AG09309 (cell line): ENCODE measurements at places on chromosomes 6 and 20.

- no peak for DNase-seq
Measured at GRCh38 chr6:37313723-37314486, 39.9 kb upstream of the RNF8 start.

DNA sequence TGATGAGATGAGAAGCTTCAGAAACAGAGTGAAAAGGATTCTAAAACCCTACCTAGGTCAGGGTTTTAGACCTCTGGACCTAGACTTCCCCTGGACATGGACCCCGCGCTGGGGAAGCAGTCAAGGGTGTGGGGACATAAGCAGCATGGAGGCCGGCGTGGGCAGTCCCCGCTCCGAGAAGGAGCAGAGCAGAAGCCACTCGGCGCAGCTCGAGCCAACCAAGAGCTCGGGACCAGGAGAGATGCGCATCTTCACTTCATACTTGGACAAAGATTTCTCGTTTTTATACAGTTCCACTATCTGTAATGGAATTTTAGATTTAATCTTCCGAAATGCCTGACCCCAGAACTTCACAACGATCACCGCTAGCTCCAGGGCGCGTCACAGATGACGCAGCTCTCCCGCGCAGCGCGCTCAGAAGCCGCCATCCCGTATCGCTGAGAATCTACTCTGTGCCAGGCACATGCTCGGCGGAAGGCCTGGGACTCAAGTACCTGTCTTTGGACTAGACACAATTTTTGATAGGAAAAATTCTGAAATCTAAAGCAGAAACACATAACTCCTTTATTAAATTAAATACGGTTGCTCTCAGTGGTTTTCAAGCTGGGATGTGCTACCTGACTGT lies 60.3 kb downstream of the WDR27 start:
- no peak for DNase-seq

DNA sequence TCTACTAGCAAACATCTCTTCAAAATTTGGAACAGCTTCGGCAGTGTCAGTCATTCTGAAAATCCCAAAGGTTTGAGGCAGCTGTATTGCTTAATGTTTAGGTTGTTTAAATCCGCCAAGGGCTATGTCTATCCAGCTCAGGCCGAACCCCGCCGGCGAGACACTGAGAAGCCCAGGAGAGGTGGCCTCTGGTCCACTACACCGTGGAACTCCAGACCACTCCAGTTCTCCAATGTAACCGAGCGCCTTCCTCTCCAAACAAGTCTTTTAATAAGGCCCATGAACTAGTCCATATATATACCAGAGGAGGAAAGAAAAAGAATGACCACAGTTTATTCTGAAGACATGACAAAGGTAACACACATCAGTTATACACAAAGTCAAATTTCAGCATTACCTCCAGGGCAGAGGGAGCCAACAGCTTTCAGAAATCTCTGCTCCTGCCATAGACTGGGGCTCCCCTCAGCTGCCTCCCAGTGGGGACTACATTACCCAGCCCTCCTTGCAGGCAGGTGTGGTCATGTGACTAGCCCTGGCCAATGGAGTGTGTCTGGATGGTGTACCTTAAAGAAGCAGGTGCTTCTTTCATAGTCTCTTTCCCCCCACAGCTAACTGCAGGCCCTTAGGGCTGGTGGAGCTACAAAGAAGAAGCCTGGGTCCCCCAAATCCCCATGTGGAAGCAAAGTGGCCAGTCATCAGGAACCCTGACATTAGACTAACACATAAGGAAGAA lies at the start of gene RAMACL:
Gene RAMACL (minus strand): TSS at position 255 of the 733 bp plus-strand sequence. CDS start 201 bp downstream, at position 54.
- DNase-seq = no peak

DNA sequence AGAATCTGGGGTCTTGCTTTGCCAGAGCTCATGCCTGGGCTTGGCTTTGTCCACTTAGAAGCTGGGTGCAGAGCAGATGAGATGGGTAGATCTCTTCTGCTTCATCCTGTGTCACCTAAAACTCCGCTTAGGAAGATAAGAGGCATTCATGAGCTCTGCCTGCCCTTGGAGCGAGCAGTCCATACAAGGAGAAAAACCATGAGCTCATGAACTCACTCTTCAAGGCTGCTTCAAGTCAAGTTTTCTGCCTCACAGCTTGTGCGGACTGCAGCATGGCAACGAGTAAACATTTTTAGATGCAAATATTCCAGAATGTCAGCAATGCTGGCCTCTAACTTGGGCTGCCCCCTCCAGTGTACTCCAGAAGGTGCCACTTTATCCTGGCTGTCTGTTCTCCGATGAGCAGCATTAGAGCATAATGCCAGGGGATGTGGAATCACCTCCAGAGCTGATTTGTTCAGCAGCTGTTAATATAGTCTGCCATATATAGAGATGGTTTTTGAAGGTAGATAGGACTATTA lies 10.7 kb upstream of the UQCC2 start:
- no peak for DNase-seq

- no peak for DNase-seq
Measured at GRCh38 chr6:128520436-128521281, at the start of gene PTPRK. Gene PTPRK, minus strand, starts transcription at chr6:128520599. Its CDS starts 241 bp downstream, at chr6:128520358.

DNA sequence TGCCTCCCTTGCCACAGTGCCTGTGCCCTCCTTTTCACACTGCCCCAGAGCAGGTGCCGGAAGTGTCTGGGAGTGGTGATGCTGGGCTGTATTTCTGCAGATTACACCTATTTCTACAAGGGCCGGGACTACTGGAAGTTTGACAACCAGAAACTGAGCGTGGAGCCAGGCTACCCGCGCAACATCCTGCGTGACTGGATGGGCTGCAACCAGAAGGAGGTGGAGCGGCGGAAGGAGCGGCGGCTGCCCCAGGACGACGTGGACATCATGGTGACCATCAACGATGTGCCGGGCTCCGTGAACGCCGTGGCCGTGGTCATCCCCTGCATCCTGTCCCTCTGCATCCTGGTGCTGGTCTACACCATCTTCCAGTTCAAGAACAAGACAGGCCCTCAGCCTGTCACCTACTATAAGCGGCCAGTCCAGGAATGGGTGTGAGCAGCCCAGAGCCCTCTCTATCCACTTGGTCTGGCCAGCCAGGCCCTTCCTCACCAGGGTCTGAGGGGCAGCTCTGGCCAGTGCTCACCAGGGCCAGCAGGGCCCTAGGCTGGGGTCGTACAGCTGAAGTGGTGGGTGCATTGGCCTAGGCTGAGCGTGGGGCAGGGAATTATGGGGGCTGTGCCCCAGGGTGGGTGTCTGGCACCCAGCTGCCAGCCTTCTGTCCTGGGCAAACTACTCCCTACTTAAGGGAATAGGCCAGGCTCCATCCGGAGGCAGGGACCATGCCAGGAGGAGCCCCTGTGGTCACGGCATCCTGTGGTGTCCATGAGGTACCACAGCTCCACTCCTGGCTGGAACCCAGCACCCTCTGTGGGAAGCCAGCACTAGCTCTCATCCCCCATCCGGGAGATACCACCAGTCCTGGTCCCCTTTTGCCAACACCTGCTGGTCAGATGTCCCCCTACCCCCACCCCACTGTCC lies 3.5 kb downstream of the MMP24OS start:
- DNase-seq = no peak

DNA sequence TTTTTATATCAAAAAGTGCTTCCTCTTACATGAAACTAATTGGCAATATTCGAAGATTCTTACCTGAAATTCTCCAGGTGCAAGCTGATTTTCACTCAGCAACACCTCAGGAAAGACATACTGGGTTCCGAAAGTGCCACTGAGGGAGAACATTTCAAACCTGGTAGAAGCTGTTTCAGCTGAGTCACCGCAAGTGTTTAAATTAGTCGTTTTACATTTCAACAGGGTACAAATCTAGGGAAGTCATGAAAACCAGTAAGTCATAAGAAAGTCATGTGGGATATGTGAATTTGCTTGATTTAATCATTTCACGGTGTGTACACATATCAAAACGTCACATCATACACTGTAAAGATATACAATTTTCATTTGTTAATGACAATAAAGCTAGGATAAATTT lies 25.3 kb upstream of the TAAR1 start:
- DNase-seq = no peak

DNA sequence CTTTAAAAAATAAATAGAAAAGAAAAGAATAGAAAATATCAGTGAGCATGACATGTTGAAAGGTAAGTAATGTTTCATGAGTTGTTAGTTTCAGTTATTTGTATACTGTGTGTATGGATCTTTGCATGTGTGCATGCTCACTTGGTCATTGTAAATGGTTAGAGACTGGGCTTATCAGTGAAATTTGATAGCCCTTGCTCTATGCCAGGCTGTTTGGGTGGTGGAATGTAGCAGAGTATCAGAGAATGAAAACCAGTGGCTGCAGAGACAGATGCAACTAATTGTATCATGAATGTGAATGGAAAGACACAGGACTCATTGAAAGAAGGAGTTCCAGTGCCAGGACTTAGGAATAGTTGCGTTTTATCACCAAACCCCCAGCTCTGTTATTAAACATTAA lies 4.2 kb downstream of the GSTA2 start:
- no peak for DNase-seq

DNA sequence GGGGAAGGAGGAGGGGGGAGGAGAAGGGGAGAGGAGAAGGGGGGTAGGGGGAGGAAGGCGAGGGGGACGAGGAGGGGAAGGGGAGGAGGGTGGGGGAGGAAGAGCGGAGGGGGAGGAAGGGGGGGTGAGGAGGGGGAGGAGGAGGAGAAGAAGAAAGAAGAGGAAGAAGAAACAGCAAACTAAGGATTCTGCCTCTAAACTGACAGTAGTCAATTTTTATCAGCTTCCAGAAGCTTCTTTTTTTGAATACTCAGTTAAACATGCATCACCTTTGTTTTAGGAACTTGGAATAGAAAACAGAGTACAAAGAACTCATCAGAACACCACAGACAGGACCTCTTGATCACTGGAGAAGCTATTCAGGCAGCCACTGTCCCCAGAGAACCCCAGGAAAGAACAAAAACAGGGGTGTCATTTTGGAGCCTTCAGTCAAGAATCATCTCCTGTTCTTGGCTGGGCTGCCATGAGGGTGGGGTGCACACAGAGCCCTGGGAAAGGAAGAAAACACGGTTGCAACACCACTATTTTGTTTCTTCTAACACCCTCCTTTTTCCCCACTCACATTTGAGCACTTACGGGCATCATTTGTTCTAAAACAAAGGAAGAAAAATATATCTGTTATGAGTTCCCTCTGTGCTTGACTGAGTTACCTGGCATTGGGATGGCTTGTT lies 67.4 kb downstream of the TMEM170B start:
- DNase-seq = no peak

DNA sequence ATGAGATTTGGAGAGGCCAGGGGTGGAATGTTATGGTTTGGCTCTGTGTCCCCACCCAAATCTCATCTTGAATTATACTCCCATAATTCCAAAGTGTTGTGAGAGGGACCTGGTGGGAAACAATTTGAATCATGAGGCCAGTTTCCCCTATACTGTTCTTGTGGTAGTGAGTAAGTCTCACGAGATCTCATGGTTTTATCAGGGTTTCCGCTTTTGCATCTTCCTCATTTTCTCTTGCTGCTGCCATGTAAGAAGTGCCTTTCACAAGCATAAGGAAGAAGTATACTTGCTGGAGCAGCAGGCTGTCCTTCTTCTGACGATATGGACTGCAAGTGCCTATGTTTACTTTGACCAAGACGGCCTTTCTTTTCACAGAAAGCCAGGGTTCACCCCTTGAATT lies 270.5 kb downstream of the ESR1 start:
- DNase-seq = no peak

GRCh38 chr6:11552442-11552841 lies 14.9 kb downstream of the TMEM170B start:
- no peak for DNase-seq

GRCh38 chr6:4856785-4857184 lies 80.6 kb downstream of the CDYL start:
- DNase-seq = no peak

DNA sequence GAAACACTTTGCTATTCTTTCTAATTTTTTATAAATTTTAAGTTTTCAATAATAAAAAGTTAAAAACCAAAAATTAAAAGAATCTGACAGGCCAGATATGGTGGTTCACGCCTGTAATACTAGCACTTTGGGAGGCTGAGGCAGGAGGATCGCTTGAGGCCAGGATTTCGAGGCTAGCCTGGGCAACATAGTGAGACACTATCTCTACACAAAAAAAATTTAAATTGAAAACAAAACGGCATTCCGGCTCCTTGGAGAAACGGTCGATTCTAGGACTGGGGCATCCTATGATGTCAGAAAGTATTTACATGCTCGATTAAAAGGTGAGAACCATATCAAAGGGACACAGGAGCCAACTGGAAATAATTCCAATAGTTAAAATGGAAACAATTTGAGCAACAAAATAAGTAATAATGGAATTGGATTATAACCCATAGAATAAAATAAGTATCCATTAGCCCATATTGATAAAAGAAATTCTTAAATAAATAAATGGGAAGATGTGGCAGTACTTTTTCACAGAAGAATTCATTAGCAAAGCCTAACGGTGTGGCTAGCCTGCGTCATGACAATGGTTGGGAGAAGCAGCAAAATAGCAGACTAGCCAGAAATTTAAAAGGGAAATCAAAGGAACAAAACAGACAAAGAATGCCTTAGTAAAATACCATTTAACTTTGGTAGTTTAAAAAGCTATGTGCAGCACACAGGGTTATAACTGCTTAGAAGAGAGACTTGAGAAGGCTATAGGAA lies 21.3 kb downstream of the HLA-E start:
- DNase-seq = no peak

DNA sequence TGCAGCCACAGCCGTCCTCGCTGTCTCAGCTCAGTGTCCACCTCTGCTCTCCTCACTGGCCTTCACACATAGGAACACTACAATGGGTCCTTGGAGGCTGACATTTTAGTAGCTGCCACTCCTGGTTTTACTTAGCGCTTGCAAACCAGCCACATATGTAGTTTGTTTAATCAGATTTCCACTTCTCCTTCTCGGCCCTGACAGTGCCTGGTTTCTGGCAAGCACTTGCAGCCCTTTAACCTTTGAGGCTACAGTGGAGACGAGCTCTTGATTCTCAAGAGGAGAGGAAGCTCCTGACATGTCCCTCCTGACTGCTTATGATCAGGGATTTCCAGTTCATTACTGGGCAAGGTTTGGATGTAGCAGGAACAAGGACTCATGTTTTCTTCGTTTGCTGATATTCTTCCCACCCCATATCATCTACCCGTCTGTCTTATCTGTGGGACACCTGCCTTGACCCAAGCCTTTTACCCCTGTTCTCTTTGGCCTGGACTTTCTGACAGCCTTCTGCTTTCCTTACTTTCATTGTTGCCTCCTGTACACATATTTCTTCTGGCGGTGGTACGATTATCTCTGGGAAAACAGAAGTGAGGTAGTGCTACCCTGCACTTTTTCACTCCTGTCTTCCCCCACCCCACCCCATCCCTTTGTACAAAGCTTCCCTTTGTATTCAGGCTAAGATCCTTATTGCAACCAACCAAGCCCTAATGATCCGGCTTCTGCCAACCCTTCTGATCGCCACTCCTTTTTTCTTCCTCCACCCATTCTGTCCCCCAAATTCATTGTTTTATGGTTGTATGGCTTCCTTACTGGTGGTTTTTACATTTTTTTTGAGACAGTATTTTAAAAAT lies 31.2 kb downstream of the CEP43 start:
- no peak for DNase-seq

DNA sequence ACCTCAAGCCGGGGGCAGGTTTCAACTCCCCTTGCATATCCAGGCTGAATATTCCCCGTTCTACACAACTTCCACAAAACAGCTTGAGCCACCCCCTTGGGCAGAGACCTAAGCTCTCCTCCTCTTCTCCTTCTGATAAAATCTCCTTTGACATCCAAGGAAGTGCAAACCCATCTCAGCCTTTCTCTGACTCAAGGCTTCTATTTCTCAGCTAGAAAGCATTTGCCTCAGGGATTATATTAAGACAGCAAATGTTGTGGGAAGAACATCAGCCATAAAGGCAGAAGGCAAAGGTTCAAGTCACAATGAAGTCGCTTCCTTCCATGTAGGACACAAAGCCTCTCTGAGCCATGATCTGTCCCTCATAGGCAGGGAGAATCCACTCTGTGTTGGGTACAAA lies 386.6 kb upstream of the ARID1B start:
- no peak for DNase-seq

- DNase-seq = no peak
Measured at GRCh38 chr20:16364320-16364687, 208.9 kb downstream of the KIF16B start.
